Stimulated activated CD4-positive, alpha-beta T cell treated with anti-CD3 and anti-CD28 coated beads, Interleukin-1b, Interleukin-23, amount 100 ng/mL, for 24 hours (primary cell): ENCODE measurements at places on chromosomes 6 and 20.

- no peak for DNase-seq
Measured at GRCh38 chr6:123638865-123639264, 2.1 kb upstream of the TRDN start.

DNA sequence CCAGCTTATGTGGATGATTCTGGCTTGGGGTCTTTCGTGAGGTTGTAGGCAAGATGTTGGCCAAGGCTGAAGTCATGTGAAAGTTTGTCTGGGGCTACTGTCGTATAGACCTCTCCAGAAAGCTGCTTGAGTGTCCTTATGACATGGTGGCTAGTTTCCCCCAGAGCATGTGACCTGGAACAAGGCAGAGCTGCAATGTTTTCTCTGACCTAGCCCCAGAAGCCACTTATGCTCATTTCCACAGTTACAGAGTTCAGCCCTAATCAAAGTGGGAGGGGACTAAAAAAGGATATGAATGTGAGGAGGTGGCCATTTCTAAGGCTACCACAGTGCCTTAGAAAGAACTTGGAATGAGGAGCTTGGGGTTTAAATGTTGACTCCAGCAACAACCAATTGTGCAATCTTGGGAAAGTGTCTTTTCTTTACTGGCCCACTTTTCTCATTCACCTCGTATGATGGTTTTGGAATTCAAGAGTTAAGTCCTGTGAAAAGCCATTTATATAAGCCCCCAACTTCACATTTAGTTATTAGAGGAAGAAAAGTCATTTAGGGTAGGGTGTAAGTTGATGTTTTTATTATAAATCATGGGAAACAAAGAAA lies 5.9 kb upstream of the ASXL1 start:
- DNase-seq = no peak

GRCh38 chr6:51167468-51167867 lies 348.8 kb downstream of the TFAP2B start:
- no peak for DNase-seq

DNA sequence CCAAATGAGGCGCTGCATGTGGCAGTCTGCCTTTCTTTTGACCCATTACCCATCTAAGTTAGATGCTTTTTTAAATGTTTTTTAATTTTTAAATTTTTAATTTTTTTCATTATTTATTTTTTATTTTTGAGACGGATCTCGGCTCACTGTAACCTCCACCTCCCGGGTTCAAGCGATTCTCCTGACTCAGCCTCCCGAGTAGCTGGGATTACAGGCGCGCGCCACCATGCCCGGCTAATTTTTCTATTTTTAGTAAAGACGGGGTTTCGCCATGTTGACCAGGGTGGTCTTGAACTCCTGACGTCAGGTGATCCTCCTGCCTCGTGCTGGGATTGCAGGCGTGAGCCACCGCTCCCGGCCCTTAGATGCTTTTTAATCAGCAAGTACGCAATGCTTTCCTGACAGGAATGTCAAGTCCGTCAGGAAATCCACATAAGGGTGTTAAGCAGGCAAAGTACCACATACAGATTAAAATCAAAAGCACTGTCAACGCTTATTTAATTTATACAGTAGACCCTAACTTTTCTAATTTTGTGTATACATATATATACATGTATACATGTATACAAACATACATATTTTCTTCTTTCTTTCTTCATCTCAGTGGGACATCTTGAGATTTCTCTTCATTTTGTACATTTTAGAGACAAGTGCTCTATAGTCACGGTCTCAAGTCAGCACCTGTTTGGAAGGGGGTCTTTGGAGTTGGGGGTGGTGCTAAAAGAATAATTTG lies 995 bp upstream of the GSTA4 start:
- DNase-seq = no peak

- no peak for DNase-seq
Measured at GRCh38 chr6:6256886-6257285, 63.6 kb downstream of the F13A1 start.
